ENCODE measurements at places on chromosomes 5 and 9.

GRCh38 chr9:6302417-6302816 lies 25.8 kb upstream of the TPD52L3 start:
- no peak for DNase-seq

- no peak for DNase-seq
These were observed 11.2 kb upstream of the ZSWIM6 start for GRCh38 chr5:61320860-61321259.

- DNase-seq, result no peak
These were observed 623.7 kb downstream of the BNC2 start for GRCh38 chr9:16246785-16247184.

DNA sequence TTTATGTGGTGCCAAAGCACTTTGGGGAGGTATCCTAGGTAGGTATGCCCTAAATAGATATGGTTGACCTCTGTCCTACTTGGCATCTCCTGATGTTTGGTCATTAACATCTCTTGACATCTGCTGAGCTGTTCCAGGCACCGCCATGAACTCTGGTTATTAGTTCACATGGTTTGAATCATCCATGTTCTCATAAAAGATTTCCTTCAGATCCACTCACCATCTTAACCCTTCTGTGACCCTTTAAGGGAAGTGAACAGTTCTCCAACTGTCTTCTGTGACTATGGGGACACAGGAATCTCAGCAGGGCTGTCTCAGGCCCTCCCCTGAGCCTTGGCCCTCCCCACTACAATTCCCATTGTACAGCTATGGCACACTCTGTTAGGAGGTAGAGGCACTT lies 167.7 kb downstream of the CDH6 start:
- no peak for DNase-seq

DNA sequence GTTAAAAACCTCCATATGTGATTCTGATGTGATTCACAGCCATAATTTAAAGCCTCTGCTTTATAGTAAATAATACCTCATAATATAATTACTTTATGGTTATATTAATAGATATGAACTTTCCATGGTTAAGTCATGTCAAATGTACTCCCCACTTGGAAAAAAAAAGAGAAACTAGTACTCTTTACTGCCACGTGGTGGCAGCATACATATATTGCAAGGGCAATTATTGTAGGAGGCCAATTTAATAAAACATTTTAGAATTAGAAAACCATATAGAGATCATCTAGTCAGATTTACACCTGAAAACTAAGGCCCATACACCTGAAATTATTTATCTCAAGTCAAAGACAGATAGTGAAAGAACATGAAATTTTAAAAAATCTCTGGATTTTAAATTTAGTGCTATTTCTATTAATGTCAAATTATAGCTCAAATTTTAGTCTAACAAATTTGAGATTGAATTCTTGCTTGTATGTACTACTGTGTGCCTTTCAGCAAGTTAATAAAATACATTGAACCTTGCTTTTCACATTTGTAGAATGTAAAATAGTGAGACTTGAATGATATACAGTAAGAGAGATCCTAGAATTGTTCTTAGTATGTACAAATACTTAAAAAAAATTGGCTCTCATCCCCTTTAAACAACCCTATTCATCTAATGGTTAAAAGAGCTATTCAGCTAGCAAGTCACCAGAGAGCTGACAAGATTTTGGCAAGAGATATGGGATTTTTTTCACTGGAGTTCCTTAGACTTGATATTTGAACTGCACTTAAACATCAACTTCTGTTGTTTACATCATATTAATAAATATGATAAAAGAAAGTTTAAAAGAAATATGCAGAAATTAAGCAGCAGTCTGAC lies 603.8 kb downstream of the TLE4 start:
- DNase-seq, result no peak

GRCh38 chr9:88753691-88754367 lies 218.9 kb downstream of the NXNL2 start:
- no peak for DNase-seq

DNA sequence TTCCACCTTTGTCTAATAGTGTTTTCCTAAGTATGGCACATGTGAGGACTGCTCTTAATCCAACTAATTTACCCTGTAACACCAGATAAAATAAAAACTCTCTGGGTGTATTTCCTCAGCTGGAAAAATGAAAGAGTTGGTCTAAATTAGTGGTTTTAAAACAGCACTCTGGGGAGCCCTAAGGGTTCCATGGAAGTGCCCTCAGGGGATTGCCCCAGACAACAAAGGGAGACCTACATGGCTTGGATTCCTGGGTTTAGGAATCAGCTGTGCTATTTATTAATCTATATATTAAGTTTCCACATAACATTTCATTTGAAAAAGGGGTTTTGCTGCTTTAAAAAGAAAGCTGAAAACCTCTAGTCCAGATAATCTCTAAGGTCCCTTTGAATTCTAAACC lies 20.2 kb downstream of the ADAMTS6 start:
- DNase-seq, result no peak

GRCh38 chr9:16960084-16960483 lies 89.6 kb upstream of the BNC2 start:
- no peak for DNase-seq

GRCh38 chr9:5841771-5842573 lies 9.1 kb upstream of the ERMP1 start:
- DNase-seq, result no peak

DNA sequence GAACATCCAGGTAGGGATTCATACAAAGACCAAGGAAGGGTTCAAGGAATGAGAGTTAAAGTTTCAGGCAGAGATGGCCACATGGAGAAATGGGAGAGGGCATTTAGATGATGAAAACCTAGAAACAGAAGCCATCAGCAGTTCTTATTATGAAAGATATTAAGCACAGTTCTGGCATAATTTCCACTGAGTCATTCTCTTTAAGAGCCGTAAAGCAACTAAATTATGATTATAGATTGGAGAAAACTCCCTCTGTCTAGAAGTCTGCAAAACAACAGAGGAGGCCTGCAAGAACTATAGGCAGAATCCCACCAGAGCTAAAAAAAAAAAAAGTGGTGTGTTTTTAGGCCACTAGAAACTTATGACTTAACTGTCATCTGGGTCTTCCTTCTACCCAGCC lies 157.1 kb upstream of the MPDZ start:
- no peak for DNase-seq

DNA sequence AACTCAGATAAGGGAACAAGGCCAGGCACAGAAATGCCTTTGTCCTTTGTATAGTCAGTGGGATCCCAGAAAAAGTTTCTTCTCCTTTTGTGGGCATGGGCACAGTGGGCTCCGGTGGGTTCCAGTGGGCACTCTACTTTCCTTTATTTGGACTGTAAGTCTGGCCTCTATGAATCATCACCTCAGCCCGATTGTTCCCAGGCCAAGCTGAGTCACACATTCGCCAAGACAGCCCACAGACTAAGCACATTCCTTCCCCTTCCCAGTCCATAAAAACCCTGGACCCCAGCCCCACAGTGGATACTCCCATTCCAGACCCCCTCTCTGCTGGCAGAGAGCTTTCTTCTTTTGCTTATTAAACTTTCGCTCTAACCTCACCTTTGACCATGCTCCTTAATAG lies 165.0 kb downstream of the FBXL17 start:
- no peak for DNase-seq

DNA sequence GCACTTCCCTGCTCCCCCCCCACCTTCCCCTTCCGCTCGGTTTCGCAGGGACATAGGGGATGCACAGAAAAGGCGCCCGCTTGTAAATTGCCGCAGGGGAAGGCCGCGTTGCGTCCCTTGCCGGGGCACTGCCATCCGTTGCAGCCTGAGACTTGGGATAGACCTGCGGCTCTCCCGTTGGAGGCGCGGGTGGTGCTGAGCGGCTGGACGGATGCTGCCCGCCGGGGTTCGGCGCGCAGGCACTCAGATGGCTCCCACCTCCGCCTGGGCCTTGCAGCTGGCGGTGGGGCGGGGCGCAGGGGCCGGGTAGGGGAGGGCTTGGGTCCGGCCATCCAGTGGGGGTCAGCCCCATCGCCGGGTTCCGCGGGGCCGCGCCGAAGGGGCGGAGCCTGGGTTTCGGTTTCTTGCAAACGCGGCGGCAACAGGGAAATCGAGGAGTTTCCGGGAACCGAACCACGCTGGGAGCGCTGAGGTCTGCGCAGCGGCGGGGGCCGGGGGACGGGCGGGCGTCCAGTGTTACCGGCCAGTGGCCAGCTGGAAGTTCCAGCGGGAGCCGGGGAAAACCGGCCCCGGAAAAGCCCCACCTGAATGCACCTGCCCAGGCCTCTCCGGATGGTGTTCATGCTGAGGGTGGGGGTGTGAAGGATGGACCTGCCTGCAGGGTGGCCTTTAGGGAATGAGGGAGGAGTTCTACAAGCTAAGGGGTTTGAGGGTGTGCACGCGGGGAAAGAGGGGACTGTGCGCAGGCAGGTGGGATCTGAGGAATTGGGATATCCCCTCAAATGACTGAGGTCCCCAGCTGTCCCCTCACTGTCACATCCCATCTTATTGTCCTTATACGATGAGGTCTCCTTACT lies 6.3 kb upstream of the IRF1 start:
- peak; percentile 48 for DNase-seq

- no peak for DNase-seq
These were observed 1.7 kb downstream of the AHRR start for GRCh38 chr5:322942-323879.

DNA sequence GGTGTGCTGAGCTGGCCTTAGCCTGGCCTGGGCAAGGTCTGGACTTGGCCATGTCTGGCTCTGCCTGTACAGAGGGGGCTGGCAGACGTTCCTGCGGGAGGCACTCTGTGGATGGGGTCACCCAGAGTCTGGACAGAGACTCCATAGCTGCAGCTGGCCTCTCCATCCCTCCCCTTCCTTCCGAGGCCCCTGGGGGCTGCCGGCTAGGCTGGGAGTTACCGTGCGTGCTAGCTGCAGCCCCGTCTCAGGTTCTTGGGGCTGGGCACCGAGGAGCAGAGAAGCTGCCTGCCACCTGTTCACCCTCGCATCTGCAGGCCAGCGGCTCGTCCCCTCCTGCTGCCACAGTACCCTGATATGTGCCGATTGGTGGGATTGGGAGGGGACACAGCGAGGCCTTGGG lies 63.4 kb downstream of the RXRA start:
- no peak for DNase-seq

- DNase-seq, result no peak
These were observed 26.2 kb downstream of the GOLPH3 start for GRCh38 chr5:32147959-32148358.

DNA sequence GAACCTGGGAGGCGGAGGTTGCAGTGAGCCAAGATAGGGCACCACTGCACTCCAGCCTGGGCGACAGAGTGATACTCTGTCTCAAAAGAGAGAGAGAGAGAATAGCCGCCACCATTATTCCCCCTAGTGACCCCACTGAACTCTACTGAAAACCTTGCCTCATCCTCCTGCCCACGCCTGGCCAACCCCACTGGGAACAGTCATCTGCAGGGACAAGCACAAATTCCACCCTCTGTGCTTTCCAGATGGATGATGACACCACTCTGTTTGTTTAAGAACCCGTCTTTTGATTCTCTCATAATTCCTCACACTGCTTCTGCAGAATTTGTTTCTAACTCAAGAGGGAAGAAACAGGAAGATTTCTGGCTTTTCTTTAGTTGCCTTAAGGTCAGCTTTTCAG lies 12.2 kb downstream of the BHMT2 start:
- no peak for DNase-seq

- no peak for DNase-seq
These were observed 210.9 kb downstream of the ESM1 start for GRCh38 chr5:54774281-54775170.
